ENCODE measurements at places on chromosomes 5 and 9. TPM values are rescaled to one million over a fixed set of nuclear protein-coding genes. Genes with fewer than 3 reads are reported as not detected.

The DNAH5 gene
- total RNA-seq, result 0.37 TPM

The NXNL2 gene
- 0.86 TPM for total RNA-seq

The IL5 gene
- total RNA-seq, result not detected

The FAXDC2 gene
- 0.22 TPM for total RNA-seq

The SLC6A18 gene
- not detected for total RNA-seq

The ZDHHC11B gene
- 3.8 TPM for total RNA-seq

The ENC1 gene
- total RNA-seq, result 30.0 TPM

The NCS1 gene
- 68.7 TPM for total RNA-seq

The NEURL1B gene
- 5.8 TPM for total RNA-seq

The SWI5 gene
- total RNA-seq, result 22.4 TPM

The ROR2 gene
- 15.7 TPM for total RNA-seq

The ZFP2 gene
- total RNA-seq, result 0.57 TPM
